ENCODE measurements at places on chromosomes 1 and 21.

DNA sequence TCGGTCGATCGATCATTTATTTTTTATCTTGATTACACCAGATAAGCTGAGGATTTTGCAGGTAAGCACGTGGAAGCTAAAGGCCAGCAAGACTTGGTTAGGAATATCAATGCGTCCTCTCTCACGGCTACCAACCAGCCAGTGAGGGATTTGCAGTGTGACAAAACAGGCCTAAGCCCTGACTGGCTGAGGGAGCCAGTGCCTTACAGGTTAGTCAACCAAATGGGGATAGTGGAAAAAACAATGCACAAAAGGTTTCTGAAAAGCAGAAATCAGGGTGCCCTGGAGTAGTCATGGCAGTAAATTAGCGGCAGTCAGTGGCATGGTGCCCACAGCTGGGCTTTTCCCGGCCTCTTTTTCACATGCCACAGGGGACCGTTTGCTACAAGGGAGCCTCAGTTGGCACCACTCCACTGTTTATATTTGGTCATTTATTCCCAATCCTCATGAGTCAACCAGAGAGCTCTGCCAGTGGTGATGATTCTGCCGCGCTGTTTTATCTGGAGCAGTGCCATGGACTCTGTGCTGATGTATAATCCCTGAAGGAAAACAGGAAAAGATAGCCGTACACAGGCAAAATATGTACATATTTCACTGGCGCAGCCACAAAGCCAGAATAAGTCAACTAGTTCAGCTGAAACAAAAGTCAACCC lies 167.6 kb downstream of the RHOU start:
- DNase-seq: no peak

GRCh38 chr1:26434161-26434752 lies 2.1 kb downstream of the DHDDS start:
- no peak for DNase-seq

GRCh38 chr1:109913360-109913879 lies 2.8 kb downstream of the CSF1 start:
- DNase-seq: no peak

DNA sequence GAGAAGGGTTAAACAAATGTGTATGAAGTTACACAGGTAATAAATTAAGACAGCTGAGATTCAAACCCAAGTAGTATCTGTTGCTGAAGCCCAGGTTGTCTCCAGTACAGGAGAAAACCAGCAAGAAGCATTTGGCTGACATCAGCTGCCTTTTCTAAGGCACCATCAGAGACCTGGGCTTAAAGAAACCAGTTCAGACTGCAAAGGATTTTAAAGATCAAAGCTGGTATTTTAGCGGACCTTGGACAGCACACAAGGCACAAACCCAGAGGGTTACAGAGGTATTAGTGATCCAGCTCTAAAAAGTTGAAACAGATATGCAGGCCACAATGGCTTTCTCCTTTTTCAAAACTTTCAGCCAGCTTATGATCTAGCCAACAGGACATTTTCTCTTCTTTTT lies 23.4 kb downstream of the BEND5 start:
- DNase-seq: no peak

GRCh38 chr1:116126281-116126680 lies 15.1 kb downstream of the MAB21L3 start:
- DNase-seq: no peak

DNA sequence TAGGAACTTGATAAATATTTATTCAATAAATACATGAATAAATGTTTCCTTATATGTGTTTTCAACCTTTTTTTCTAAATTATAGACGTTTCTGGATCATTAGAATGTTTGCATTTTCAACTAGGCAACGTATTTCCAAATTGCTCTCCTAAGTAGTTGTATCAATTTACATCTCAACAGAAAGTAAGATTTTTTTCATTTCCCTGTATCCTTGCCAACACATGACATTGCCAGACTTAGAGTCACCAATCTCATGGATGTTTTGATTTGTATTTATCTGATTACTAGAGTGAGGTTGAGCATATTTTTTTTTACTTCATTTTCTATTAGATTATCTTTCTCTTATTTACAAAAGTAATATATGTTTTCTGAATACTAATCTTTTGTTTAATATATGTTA lies 22.2 kb upstream of the SMG7 start:
- no peak for DNase-seq

- no peak for DNase-seq
Measured at GRCh38 chr1:185996211-185996610, 262.0 kb downstream of the HMCN1 start.

DNA sequence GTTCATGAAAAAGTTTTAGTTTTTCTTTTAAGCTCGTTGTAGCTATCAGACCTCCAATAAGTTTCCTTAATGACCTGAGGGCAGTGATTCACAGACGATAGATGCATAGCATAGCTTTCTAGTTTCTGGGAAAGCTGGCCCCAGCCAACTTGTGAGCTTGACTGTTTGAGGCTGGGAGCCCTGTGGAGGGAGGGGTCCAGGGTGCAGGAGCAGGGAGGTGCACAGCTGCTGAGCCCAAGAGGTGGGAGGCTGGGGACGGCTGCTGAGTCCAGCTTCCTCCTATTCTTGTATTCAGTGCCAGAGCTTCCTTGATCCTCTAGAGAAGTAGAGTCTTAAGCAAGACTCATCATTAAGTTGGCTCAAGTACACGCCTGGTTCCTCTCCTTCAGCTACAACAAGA lies 11.0 kb upstream of the AVPR1B start:
- no peak for DNase-seq

GRCh38 chr1:33300673-33301072 lies 20.2 kb downstream of the A3GALT2 start:
- DNase-seq: no peak

DNA sequence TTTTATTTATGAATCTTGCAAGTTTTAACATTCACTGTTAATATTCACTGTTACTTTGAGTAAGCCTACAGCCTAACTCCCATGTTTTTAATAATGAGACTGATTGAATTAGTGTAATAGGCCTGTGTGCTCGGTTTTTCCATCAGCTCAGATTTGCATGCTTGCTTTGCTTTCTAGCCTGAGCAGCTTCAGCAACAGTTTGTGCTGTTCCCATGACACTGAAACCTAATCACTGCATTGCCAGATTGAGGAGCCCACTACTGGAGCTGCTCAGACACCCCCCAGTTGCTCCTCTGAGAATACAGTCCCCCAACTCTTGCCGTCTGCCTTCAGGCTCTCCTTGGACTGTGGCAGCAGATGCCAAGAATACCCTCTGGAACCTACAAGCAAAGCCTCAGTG lies 695.4 kb downstream of the BRINP3 start:
- DNase-seq: no peak

DNA sequence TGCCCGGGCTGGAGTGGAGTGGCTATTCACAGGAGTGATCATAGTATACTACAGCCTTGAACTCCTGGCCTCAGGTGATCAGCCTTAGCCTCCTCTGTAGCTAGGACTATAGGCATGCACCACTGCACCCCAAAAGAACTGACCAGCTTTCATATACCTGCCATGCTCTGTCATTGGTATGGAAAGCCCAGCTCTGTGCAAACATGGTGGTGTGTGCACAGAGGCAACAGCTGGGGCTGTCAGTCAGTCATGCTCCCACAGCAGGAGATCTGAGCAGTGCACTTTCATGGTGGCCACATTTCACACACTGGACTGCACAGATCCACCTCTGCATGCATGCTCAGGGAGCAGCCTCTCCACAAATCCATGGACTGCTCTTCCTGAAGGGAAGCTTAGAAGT lies 8.8 kb upstream of the JAK1 start:
- DNase-seq: no peak

DNA sequence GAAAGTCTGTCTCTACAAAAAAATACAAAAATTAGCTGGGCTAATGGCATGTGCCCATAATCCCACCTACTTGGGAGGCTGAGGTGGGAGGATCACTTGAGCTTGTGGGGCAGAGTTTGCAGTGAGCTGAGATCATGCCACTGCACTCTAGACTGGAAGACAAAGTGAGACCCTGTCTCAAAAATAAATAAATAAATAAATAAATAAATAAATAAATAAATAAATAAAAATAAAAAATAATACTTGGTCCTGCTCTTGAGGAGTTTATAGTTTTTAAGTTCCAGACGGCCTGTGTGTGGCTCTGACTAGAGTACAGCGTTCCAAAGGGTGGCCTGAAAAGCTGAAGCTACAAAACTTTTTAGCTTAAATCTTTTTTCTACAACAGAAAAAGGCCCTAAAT lies 35.1 kb downstream of the PCSK9 start:
- DNase-seq: no peak

DNA sequence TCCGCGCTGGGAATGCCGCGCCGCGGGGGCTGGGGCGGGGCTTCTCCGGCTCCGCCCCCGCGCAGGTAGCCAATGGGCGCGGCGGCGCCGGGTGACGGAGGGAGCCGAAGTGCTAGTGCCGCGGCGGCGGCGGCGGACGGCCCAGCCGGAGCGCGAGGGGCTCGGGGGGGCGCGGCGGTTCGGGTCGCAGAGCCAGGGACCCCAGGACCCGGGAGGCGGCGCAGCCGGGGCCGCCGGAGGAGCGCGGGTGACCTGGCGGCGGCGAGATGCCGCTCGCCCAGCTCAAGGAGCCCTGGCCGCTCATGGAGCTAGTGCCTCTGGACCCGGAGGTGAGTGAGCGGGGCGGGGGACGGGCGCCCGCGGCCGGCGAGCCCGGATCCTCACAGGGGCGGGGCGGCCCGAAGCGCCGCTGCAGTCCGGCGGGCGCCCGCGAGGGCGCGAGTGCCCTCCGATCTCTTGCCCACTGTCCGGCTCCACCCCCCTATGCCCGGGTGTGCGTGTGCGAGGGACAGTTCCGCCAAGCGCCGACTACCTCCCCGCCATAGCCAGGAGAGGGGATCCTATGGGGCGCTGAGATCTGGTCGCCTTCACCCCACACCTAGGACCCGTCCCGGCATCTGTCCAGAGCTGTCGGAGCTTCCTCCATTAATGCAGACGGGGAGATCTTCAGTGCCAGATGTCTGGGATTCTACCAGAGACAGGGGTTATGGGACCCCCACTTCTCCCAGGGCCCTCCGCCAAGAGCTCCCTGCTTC lies at the start of gene RPS6KA1:
Gene RPS6KA1, plus strand, starts transcription at position 107 of the 755 bp plus-strand sequence. Its CDS starts 160 bp downstream, at position 267.
- peak; percentile 69 for DNase-seq

DNA sequence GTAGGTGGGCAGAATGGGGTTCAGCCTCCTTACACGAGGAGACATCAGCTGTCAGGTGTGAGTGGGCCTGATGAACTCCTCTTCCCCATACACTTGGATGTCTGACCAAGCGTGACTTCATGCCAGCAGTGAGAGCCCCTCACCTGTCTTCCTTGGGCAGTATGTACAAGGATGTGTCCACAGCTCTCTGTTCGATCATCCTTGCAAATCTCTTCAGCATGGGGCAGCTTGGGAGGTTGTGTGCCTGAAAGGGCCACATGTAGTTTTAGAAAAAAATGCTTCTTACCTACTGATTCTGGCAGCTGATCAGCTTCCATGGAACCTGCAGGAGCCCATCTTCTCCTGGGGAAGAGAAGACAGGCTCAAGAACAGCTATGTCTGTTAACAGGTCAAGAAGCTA lies 18.0 kb downstream of the ACP6 start:
- DNase-seq: no peak

DNA sequence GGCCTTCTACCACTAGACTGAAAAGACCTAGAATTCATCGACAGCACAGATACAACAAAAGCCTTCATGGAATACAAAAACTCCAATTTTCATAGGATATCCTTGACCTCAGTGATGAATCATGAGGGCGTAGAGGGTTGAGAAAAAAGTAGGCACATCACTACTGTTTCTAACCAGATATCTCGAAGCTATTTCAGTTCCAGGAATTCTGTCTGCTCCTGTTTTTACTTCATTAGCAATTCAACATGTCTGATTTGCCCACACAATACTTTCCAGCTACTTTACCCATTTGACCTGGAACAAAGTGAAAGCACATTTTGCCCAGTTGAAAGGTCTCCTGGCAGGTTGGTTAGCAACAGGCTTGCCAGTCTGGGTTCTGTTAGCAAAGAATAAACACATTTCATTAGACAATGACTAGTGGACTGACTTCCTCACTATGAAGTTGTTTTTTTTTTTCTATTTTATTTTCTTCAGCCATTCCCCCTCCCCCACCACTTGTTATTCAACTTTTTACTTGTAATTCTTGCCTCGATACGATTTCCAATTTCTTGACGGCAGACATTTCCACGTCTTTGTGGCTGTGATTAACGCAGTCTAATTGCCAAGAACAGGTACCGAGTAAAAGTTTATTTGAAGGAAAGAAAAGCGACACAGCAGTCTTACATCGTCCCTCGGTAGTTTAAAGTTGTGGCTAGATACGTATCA lies 4.0 kb upstream of the ZBTB18 start:
- no peak for DNase-seq

GRCh38 chr1:24894002-24894401 lies 36.1 kb downstream of the RUNX3 start:
- DNase-seq: no peak

- peak; percentile 92 for DNase-seq
Measured at GRCh38 chr21:37564341-37564923, 197.9 kb downstream of the DYRK1A start.

DNA sequence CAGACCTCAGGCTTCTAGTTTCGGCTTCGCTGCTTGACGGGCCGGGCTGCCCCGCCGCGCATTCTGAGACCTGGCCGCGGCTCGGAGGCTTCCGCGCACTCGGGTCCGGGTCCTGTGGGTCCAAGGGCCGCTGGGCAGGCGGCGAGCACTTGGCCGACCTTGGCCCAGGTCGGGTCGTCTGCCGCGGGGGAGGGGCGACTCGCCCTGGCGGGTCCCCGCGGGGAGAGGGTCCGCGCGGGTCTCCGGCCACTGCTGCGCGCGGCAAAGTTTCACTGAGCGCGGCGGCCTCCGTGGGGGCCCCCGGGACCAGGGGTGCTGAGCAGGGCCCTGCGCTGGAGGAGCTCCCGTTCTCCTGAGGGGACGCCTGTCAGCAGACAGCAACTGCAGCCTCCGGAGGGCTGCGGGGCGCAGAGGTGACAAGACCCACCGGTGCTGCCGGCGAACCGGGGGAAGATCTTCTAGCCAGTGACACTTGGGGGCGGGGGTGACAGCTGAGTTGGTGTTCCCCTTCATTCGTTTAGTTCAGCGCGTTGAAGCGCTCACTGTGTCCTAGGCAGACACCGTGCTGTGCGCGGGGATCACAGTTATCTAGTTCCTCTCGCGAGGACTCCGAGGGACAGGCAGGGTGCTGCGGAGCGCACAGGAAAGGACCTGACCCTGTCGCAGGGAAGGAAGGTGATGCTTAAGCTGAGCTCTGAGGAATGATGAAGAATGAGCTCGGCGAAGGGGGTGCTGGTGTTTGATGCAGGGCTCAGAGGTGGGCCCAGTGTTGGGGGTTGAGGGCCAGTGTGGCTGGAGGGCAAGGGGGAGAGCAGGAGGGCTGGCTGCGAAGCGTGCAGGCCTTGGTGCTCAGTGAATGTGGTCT lies 725 bp downstream of the MTFR1L start:
- DNase-seq: peak; percentile 67

Measured in T-helper 2 cell treated with Interferon-gamma antibody and Interleukin-4, amounts not matched to agents 5 μg/mL and 100 μg/mL, for 36 hours (primary cell).